Memory B cell (primary cell): ENCODE measurements at places on chromosomes 2 and 18.

DNA sequence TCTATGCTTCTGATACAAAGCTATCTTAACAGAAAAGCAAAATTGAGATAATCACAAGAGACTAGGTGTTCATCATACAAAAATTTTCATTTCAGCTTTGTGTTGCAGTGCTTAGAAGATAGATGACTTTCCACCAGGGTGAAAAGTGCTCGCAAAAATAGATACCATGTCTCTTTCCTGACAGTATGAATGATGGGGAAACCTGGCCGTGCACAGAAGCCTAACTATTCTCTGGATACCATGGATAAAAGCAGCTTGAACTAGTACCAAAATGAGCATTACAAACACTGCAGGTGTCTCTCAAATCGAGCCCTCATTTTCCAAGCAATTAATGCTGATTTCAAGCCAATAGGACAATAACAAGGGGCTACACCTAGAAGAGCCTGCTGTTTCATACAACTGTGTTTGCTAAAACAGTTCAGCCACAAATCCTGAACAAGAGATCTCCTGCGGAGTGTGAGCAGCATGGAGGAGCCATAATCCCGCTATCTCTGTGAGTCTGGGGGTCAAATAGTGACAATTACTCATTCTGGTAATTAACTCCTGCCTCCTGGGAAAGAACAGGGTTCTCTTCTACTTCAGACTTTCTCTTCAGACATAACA is 507.6 kb downstream of the PID1 start:
- DNase-seq = no peak

GRCh38 chr2:148184976-148185375 is 164.1 kb downstream of the MBD5 start:
- no peak for DNase-seq

- DNase-seq = no peak
These were observed 78.7 kb upstream of the ITGA4 start for GRCh38 chr2:181378491-181378890.

GRCh38 chr2:178428396-178428806 is 22.6 kb downstream of the PRKRA start:
- no peak for DNase-seq

DNA sequence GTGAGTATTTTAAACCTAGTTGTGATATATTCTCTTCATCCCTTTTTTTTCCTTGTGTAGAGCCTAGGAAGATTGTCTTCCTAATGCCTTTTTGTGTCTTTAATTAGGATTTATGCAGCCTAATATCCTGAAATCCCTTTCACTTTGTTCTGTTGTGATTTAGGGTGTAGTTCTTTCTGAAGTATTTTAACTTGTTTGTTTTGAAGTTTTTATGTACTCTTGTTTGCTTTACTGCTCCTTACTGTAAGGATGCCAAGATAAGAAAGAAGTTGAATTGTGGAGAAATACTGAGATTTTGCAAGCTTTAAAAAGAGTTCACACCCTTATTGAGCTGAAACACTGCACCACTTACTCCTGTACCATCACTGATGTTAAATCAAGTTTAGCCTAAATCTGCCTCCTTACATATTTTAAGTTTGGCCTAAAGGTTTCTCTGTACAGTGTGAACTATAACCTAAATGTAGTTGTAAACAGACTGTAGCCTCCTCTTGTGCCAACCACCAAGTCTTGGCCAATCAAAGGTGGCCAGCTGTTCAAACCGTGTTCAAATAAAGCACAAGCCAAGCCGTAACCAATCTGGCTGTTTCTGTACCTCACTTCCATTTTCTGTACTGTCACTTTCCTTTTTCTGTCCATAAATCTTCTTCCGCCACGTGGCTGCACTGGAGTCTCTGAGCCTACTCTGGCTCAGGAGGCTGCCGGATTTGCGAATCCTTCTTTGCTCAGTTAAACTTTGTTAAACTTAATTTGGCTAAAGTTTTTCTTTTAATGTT is 17.7 kb upstream of the ACOXL start:
- DNase-seq = no peak

DNA sequence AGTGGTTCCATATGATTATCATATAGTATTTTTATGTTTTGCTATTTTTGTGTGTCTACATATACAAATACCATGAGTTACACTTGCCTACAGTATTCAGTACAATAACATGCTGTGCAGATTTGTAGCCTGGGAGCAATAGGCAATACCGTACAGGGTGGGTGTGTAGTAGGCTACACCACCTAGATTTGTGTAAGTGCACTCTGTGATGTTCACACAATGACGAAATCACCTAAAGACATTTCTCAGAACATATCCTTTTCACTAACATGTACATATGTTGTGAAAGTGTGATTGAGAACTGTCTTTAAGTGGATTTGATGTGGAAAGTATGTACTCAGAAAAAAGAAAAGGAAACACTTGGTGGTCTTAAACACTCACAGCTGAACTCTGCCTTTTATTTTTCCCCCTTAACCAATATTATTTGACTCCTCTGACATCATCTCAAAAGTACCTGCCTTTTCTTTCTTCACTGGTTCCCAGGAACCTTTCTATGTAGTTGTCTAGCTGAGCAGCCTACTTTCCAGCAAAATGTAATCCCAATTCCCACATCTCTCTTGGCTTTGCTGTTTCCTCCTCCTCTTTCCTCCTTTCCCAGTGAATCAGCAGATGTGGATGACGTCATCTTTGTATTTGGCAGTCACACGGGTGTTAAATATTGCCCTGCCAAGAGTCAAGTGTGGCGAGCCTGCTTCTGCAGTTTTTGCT is 47.7 kb downstream of the OSBPL6 start:
- DNase-seq = no peak

GRCh38 chr2:98473995-98474780 is 29.5 kb downstream of the INPP4A start:
- DNase-seq = no peak

GRCh38 chr2:199130501-199130900 is 327.2 kb downstream of the SATB2 start:
- DNase-seq = no peak

DNA sequence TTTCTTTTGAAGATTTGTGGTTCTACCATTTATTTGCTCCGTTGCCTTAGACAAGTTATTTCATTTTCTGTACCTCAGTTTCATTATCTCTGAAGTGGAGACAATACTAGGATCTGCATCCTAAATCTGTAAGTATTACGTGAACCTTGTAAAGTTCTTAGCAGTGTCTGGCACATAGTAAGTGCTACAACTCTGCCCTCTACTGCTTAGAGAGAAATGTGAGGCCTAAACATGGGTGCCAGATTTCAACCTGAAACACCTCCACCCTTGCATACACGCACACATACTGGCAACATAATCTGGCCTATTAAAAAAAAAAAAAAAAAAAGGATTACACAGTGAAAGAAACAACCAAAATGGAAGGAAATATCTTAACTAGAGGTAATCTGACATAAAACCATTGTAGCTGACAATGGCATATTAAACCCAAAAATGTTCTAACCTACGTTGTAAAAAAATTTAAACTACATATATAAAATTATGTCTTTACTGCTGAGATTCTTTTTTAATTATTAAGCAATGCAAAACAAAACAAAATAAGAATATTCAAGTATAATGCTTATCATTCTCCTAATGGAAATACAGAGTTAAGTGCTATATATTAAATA is 132.6 kb downstream of the MAP2 start:
- no peak for DNase-seq

DNA sequence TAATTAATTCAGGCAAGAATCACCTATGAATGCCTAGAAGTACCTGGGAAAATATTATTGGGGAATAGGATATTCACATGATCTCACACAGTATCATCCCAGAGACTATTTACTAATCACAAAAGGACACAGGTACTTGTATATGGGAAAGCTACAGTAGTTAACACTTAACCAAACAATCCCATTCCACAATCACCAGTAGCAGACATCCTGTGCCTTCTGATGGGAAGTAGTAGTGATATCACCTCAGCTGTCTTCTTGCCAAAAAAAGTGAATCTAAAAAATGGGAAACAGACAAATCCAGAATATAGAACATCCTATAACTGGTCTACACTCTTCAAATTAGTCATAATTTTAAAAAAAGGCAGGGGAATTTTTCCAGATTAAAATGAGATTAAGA is 75.6 kb upstream of the CCDC150 start:
- no peak for DNase-seq

- DNase-seq = no peak
These were observed 11.7 kb downstream of the ACSL3 start for GRCh38 chr2:222872551-222872950.

DNA sequence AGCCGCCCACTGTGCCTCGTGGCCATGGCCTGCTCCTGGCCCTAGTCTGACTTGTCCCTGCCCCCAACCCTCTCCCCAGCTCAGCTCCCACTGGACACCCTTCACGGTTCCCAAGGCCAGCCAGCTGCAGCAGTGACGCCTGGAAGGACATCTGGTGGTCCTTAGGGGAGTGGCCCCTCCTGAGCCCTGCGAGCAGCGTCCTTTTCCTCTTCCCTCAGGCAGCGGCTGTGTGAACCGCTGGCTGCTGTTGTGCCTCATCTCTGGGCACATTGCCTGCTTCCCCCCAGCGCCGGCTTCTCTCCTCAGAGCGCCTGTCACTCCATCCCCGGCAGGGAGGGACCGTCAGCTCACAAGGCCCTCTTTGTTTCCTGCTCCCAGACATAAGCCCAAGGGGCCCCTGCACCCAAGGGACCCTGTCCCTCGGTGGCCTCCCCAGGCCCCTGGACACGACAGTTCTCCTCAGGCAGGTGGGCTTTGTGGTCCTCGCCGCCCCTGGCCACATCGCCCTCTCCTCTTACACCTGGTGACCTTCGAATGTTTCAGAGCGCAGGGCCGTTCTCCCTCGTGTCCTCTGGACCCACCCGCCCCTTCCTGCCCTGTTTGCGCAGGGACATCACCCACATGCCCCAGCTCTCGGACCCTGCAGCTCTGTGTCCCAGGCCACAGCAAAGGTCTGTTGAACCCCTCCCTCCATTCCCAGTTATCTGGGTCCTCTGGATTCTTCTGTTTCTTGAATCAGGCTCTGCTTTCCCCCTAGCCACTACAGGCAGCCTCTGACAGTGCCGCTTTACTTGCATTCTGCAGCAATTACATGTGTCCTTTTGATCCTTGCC is 35.8 kb downstream of the ANO7 start:
- DNase-seq = no peak

- no peak for DNase-seq
These were observed 37.5 kb downstream of the MGAT4A start for GRCh38 chr2:98693477-98693876.

GRCh38 chr2:239946562-239946863 is 78.6 kb downstream of the NDUFA10 start:
- no peak for DNase-seq

DNA sequence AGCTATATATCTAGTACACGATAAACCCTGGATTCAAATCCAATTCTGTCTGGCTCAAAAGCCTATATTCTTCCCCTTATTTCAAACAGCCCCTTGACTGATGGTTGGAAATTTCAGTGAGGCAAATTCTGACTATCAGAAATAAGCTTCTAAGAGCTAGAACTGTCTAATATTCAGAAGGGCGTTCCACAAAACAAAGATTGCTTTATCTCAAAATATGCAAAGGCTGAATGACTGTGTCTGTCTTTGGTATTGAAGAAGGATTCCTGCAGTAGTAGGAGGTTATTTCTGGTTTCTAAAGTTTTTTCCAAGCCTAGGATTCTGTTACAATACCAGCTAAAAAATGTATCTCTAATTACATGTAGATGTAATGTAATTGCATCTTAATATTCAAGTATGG is 31.1 kb downstream of the DRC1 start:
- no peak for DNase-seq

DNA sequence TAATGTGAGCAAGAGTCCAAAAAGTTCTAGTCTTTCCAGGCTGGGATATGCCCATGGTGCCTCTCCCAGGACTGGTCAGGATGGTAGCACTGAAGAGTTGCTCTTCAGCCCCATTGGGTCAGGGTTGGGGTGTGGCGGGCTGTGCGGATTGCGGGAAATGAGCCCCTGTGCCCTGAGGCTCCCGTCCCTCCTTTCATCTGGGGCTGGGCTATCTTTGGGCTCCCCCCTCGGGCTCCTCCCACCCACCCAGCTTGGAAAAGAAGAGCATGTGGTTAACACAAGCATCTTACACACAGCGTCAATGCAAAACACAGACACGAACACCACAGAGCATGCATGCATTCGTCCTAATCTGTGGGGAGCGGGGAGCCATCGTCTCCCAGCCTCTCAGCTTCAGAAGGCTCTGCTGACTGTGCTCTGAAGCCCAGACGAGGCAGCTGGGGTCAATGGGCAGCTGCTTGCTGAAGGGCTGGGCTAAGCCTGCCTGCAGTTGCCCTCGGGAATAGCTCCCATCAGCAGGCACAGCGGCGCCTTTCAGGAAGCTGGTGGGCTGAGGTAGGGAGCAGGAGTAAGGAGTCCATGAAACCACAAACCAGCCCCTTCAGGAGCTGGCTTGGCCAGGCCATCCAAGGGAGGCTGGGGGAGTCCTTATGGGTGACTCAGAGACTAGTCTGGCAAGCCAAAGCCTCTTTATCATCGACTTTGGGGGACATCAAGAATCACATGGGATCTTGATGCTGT is 112.9 kb downstream of the CLIP4 start:
- no peak for DNase-seq

DNA sequence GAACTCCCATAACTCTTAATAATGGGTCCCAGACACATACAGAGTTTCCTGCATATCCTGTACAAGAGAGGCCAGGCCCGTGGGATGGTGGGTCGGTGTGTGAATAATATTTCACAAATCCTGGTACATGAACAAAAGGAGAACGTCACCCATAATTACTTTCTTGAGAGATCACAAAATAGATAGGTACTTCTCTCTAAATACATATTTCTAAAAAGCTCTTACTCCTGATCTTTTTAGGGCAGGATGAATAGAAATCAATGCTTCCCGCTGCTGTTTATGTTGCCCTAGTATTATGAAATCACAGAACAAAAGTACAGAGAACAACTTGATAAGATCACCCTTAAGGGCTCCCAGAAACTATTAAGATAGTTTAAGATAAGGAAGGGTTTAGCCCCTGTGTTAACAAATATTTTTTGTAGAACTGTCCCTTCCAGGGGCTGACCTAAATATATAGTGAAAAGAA is 5.4 kb downstream of the IRS1 start:
- no peak for DNase-seq

- DNase-seq = no peak
These were observed 200.1 kb downstream of the NDUFA10 start for GRCh38 chr2:239824866-239825704.

DNA sequence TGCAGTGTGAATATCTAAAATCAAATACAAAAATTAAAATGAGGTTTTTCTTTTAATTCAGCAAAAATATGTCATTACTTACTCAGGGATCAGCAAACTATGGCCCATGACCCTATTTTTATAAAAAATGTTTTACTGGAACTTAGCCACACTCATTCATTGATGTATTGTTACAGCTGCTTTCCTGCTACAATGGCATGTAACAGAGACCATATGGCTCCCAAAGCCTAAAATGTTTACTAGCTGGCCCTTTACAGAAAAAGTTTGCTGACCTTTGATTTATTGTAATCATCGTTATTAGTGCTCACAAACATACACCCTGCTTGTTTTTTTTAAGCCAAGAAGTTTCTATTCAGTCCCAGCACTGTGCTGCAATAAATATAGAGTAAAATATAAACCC is 120.3 kb downstream of the PLA2R1 start:
- no peak for DNase-seq

- DNase-seq = no peak
These were observed 186.2 kb downstream of the CMPK2 start for GRCh38 chr2:6679471-6679870.
